Activated CD8-positive, alpha-beta T cell treated with anti-CD3 and anti-CD28 coated beads, Interleukin-2, amount 10 ng/mL, durations not matched to agents 7 days and 5 days (primary cell): ENCODE measurements at places on chromosomes 3 and 15. TPM values are rescaled to one million over a fixed set of nuclear protein-coding genes. Genes with fewer than 3 reads are reported as not detected.
A peak's percentile ranks its signal among the peaks of the same experiment; 100 is the strongest.

GRCh38 chr15:99176757-99177156 is 71.9 kb downstream of the SYNM start:
- no peak for DNase-seq
- H3K36me3 ChIP-seq: no peaks in the 10 kb centered on the region
- H3K4me3 ChIP-seq: no peak overlapping the region
- no peaks in the 10 kb centered on the region for H3K4me1 ChIP-seq
- no peak overlapping the region for H3K27ac ChIP-seq
- H3K27me3 ChIP-seq: no peaks in the 10 kb centered on the region

DNA sequence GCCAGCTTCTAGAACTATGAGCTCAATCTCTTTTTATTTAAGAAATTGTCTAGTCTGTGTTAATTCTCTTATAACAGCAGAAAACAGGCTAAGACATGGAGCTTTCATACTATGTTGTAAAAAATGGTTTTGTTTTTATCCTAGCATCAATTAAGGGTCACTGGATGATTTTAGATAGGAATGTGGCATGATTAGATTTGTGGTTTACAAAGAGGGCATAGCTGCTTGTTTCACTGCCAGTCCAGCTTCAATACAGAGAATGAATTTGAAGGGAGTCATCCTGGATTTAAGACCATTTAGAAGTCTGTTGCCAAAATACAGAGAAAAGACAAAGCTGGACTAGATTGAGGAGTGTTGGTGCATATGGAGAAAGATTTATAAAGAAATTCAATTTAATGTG is 532.6 kb upstream of the CCDC54 start:
- H3K4me3 ChIP-seq: no peak overlapping the region
- no peaks in the 10 kb centered on the region for H3K36me3 ChIP-seq
- no peaks in the 10 kb centered on the region for H3K4me1 ChIP-seq
- peaks cover 4% of the 10 kb centered on the region for H3K27me3 ChIP-seq
- no peak for DNase-seq
- H3K27ac ChIP-seq: no peak overlapping the region

Gene ROPN1
- total RNA-seq: not detected

Gene ZFAND6
- total RNA-seq: 53.1 TPM

Gene DPH3
- total RNA-seq: 18.2 TPM

DNA sequence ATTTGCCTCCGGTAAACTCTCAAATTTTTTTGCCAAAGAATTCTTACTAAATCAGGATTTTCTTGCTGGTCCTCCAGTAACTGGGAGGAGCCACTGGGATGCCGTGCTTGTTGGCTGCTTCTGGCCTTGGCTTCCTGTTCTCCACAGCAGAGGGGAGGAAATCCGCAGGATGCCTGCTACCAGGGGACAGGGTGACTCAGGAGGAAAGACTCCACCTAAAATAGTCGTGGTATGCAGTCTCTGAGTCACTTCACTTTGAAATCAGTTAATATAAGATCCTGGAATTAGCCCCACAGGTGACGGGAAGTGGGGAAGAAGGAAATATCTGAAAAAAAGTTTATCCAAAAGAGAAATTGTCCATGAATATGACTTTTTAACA is 6.5 kb upstream of the TM4SF18 start:
- no peak overlapping the region for H3K4me3 ChIP-seq
- peaks cover 2% of the 10 kb centered on the region for H3K4me1 ChIP-seq
- H3K27me3 ChIP-seq: peaks cover 21% of the 10 kb centered on the region
- no peak for DNase-seq
- H3K27ac ChIP-seq: no peak overlapping the region

DNA sequence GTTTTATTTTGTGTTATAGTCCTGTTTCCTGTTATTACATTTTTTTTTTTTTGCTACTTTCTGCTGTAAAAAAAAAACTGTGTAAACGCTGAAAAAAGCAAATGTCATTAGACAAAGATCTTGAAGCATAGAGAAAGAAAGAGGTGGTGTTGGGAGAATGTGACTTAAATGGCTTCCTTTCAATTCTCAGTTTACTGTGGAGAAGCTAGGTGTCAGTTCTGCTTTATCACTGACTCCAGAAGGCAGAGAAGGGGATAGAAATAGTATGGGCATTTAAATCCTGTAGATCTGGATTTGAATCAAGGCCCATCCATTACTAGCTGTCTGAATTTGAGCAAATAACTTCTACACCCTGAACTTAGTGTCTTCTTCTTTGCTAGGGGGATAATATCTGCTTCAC is 23.0 kb downstream of the PPM1L start:
- DNase-seq: no peak
- no peaks in the 10 kb centered on the region for H3K27me3 ChIP-seq
- peaks cover 1% of the 10 kb centered on the region for H3K4me1 ChIP-seq
- no peak overlapping the region for H3K27ac ChIP-seq

GRCh38 chr3:125116311-125117080 is 60.7 kb upstream of the HEG1 start:
- no peak overlapping the region for H3K4me3 ChIP-seq
- DNase-seq: peak; percentile 14
- H3K27ac ChIP-seq: peak overlapping the region; percentile 44
- H3K36me3 ChIP-seq: no peaks in the 10 kb centered on the region
- H3K27me3 ChIP-seq: no peaks in the 10 kb centered on the region

Gene NMB
- total RNA-seq: 3.3 TPM

- peaks cover 25% of the 10 kb centered on the region for H3K36me3 ChIP-seq
- no peak overlapping the region for H3K4me3 ChIP-seq
- DNase-seq: no peak
These were observed 17.0 kb downstream of the PEAK1 start for GRCh38 chr15:77402740-77403379.

Gene CCRL2
- 10.1 TPM for total RNA-seq

DNA sequence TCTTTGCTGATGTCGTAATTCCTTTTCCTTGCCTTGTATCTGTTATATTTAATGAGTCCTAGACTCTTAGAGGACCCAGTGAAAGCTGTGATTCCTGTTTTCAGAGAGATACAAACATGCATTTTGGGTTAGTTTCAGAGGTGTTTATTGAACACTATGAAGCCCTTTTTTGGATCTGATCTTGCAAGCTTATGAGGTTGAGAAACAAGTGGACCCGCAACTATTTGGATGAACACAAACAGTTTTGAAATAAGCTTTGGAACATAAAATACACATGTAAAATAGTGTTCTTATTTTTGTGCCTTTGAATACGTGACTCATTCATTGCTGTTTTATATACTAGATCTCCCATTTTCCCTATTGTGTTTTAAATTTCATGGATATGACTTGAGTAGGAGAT is 33.5 kb downstream of the SNRK start:
- H3K27me3 ChIP-seq: no peaks in the 10 kb centered on the region
- no peak for DNase-seq
- H3K36me3 ChIP-seq: peaks cover 61% of the 10 kb centered on the region
- no peak overlapping the region for H3K27ac ChIP-seq

- no peak overlapping the region for H3K27ac ChIP-seq
- no peak for DNase-seq
- no peaks in the 10 kb centered on the region for H3K4me1 ChIP-seq
- no peaks in the 10 kb centered on the region for H3K36me3 ChIP-seq
- peaks cover 2% of the 10 kb centered on the region for H3K27me3 ChIP-seq
- no peak overlapping the region for H3K4me3 ChIP-seq
These were observed 23.0 kb upstream of the MEF2A start for GRCh38 chr15:99542828-99543227.

Gene UMPS
- 38.8 TPM for total RNA-seq

GRCh38 chr3:12303993-12304392 is 15.1 kb downstream of the PPARG start:
- no peak overlapping the region for H3K4me3 ChIP-seq
- no peak for DNase-seq
- H3K27ac ChIP-seq: no peak overlapping the region
- H3K4me1 ChIP-seq: no peaks in the 10 kb centered on the region
- no peaks in the 10 kb centered on the region for H3K36me3 ChIP-seq

GRCh38 chr3:124783696-124784095 is 53.4 kb downstream of the UMPS start:
- DNase-seq: no peak
- H3K27me3 ChIP-seq: peaks cover 7% of the 10 kb centered on the region
- H3K36me3 ChIP-seq: no peaks in the 10 kb centered on the region
- H3K4me1 ChIP-seq: peaks cover 13% of the 10 kb centered on the region
- H3K27ac ChIP-seq: no peak overlapping the region
- H3K4me3 ChIP-seq: no peak overlapping the region

DNA sequence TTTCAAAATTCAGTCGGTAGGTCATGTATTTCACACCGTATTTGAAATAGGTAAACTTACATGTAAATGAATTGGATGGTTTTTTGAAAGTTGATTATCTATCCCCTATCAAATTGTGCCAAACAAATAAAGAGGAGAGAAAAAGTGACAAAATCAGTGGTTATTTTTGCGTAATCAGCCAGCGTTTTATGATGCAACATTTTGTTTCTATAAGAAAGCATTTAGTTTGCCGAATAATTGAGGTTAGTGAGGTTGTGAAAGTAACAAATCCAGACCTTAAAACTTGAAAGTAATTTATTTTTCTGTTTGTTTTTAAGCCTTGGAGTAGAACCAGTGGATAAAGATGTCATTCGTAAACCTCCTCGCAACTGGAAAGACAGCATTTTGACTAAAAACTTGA is 29.3 kb downstream of the ASTE1 start:
- no peaks in the 10 kb centered on the region for H3K4me1 ChIP-seq
- peaks cover 27% of the 10 kb centered on the region for H3K36me3 ChIP-seq

GRCh38 chr3:56857178-56857577 is 55.4 kb upstream of the ARHGEF3 start:
- H3K27ac ChIP-seq: no peak overlapping the region
- no peaks in the 10 kb centered on the region for H3K27me3 ChIP-seq
- peaks cover 44% of the 10 kb centered on the region for H3K4me1 ChIP-seq
- H3K36me3 ChIP-seq: peaks cover 13% of the 10 kb centered on the region

- no peaks in the 10 kb centered on the region for H3K27me3 ChIP-seq
- H3K36me3 ChIP-seq: no peaks in the 10 kb centered on the region
- H3K4me3 ChIP-seq: no peak overlapping the region
- no peak for DNase-seq
- H3K27ac ChIP-seq: no peak overlapping the region
- H3K4me1 ChIP-seq: no peaks in the 10 kb centered on the region
These were observed 133.5 kb downstream of the ADAMTS9 start for GRCh38 chr3:64554096-64554920.

DNA sequence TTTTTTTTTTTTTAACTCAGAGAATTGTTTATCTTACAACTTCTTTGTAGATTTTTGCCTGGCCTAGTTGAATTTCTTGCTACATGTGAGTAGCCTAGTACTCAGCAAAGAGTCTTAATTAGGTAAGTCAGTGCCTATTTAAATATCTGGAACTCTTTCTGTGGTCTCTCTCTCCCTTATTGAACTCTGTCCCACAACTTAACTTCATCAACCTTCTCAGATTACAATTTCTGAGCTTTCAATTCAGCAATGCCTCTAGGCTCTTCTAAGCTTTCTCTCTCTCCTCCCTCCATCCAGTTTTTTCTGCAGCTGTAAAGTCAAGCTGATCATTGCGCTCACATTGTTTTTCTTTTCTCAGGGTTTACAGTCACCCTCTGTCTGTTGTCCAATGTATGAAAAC is 517.6 kb upstream of the ROBO1 start:
- no peak for DNase-seq
- H3K27ac ChIP-seq: no peak overlapping the region
- no peaks in the 10 kb centered on the region for H3K4me1 ChIP-seq

Gene CCDC39
- not detected for total RNA-seq

Gene ARNT2
- total RNA-seq: not detected

Gene ATP10A
- total RNA-seq: 58.9 TPM

Gene TCTA
- 25.2 TPM for total RNA-seq

Gene TMEM89
- 0.39 TPM for total RNA-seq

Gene VWA5B2
- not detected for total RNA-seq
